Esophagus mucosa (tissue), 1 donor: ENCODE measurements at places on chromosomes 13 and 19.

- no peak for ATAC-seq
Measured at GRCh38 chr13:111140562-111141105, 25.5 kb downstream of the ARHGEF7 start.

DNA sequence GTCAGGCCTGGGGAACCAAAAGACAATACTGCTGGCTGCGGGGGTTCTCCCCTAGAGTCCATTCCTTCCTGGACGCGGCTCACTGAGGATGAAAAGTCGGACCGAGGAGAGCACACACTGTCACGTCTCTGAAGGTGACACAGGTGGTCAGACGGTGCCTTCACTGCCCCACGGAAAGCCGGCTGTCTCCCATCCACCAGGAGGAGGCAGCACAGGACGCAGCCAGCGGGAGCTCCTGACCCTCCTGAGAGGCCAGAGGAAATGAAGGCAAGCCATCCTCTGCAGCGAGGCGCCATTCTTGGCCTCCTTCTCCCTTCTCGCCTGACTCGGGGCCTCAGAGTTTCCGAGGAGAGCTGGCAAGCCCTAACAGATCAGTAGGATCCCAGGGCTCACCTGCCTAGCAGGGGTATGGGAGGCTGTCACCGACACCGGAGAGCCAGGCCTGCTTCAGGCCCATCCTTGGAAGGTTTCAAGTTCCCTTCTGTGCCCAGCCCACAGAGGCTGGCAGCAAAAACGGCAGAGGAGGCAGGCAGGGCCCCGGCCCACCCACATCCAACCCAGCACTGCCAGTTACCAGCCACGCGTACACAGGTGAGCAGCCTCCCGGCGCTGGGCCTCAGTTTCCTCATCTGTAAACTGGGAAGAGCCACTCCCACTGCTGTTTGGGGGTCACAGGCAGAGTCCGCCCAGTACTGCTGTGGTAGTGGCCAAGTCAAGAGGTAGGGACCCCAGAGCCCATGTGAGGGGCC is 4.5 kb downstream of the REXO1 start:
- no peak for ATAC-seq

- ATAC-seq, result no peak
Measured at GRCh38 chr19:5926641-5927440, 12.8 kb downstream of the CAPS start.

DNA sequence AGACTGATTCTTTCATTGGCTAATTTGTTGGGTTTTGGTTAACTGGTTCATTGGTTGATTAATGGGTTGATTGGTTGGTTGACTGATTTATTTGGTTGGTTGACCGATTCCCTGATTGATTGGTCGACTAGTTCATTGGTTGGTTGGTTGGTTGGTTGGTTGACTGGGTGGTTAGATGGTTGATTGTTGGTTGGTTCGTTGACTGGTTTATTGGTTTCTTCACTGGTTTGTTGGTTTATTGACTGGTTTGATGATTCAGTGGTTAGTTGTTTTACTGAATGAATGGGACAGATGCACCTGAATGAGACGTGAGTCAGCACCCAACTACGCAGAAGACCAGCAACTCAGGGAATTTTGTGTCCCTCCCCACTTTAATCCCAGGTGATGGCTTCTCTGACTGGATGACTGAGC is 2.7 kb upstream of the NUP62 start:
- ATAC-seq, result no peak

GRCh38 chr13:49495783-49496762 is at the start of gene PHF11:
PHF11 (plus strand) TSS chr13:49495953; CDS start chr13:49496002, 49 bp downstream.
- ATAC-seq, result peak; percentile 92

DNA sequence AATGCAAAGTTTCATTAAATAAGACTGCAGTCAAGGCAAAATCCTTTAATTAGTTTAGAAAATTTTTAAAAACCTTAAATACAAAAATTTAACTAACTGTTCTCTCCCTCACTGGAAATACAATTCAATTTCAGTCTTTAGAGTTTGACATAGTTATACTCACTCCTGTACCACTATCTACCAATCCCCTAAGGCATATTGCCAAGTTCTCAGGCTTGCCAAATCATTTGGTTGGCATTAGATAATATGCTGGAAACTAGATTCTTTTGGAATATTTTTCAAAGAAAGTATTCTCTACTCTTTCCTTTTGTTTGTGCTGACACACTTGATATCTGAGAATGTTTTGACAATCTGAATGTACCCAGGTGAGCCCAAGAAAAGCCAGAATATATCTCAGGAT is 77.2 kb downstream of the TSC22D1 start:
- no peak for ATAC-seq
